ENCODE measurements at places on chromosomes 6 and 20.

DNA sequence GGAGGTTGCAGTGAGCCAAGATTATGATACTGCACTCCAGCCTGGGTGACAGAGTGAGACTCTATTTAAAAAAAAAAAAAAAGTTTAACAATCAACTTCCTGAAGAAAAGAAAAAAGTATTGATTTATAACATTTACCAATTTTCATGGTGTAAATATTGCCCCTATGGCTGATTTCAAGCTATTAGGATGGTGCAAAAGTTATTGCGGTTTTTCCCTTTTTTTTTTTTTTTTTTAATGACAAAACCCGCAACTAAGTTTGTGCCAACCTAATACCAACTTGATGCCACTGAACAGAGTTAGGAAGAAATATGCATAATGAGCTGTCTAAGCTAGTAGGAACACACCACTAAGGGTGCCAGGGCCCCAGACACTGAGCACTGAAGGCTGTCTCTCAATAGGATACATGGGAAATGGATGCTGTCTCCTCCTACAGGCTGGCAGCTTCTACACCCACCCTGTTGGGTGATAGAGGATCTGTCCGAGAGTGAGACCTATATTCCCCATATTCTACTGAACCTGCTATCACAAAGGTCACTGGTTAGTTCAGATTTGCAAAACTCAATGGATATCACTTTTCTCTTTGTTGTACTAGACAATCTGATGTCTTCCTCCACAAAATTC, 6.5 kb upstream of the PERP start:
- no peak for DNase-seq

DNA sequence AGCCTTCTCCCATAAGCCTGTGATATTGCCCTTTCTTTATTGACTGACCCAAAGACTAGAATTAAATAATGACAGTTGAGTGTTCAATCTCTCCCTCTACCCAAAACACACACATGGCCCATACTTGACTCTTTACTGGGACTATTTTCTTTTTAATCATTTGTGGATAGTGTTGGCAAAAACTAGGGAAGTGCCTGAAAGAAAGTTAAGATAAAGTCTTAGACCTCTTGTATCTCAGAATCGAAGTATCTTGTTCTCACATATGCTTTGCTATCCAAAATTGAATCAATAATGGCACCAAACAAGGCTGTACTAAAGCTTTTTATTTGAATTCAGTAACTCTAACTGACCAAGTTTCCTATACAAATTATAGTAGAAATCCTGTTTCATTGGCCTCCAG, 19.0 kb downstream of the TMEM244 start:
- DNase-seq, result no peak

DNA sequence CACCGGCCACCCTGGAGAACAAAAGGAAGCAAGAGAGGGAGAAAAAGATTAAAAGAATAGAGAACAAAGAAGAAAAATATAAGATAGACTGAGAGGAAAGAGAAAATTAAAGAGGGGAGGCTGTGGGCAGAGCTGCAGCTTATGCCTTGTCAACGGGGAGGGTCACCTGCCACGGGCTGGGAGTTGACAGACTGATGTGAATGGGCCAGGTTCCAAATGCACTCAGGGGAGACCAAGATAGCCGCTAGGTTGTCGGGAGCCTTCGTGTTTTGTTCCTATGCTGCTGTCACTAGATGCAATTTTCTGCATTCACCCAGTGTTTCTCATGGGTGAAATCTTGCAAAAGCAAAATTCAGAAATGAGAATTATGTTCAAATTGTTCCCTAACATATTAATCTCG, 119.6 kb upstream of the MTHFD1L start:
- DNase-seq, result no peak

DNA sequence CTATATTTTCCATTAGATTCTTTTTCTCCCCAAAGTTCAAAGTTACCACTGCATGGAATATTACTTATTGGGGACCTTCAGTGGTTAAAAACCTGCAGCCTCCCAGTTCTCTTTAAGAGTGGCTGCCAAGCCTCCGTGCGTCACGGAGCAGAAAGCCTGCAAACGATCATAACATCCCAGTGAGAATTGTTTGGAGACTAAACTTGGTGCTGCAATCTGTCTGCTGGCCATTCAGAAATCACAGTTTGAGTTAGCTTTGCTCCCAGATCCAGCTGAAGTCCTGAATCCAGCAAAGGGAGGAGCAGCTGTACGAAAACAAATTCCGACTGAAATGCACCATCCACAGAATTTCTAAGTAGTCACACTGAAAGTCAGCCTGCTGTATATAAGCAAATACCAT, 213.5 kb upstream of the PDE10A start:
- no peak for DNase-seq

GRCh38 chr20:33076662-33077372, 2.6 kb upstream of the BPIFB4 start:
- DNase-seq, result peak; percentile 42

GRCh38 chr20:20019123-20019522, 2.0 kb downstream of the NAA20 start:
- DNase-seq, result no peak

DNA sequence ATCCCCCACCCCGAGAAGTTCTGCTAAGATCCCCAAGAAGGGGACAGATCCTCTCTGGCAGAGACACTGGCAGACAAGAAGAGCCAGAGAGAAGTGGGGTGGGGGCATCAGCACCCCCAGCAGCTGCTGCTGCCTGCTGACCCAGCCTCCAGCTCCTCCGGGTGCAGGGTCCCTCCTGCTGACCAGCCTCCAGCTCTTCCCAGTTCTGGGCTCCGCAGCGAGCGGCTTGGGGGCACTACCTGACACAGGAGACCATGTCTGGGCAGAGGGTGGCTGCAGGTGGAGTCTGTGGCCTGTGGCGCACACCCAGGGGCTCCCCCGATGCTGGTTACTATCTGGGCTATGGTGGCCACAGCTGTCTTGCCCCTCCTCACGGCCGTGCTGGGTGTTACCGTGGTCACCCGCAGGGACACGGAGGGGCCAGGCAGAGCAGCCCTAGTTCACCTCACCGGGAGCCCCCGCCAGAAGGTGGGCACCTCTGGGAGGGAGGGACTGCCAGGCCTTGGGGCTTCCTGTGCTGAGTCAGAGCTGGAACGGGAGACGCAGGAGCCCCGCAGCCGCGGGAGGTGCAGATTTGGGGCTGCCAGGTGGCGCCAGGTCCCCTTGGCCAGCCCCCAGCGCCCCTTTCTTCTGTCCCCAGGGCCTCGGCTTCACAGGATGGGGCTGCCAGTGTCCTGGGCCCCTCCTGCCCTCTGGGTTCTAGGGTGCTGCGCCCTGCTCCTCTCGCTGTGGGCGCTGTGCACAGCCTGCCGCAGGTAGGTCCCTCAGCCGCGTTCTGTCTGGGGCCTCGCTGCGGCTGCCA, 630 bp downstream of the LIME1 start:
- peak; percentile 57 for DNase-seq

DNA sequence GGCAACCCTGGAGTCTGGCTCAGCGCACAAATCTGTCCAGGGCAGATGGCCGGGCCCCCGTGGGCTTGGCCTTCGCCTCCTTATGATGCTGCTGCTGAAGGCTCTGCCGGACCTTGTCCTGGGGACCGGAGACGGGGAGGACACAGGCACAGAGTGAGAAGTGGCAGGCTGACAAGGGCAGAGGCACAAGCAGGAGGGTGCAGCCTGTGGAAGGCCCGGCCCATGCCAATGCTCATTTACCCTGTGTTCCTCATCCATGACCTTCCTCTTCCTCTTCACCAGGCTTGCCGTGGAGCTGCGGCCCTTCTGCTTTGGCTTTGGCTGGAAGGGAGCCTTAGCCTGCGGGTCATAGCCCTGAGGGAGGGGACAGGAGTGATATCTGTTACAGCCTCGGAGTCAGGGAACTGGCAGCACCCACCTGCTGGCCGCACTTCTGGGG, 2.4 kb downstream of the B3GALT4 start:
- DNase-seq, result no peak

GRCh38 chr6:143673669-143674068, 4.1 kb upstream of the PHACTR2 start:
- DNase-seq, result no peak

GRCh38 chr6:121441477-121441876, 6.0 kb downstream of the GJA1 start:
- no peak for DNase-seq

- DNase-seq, result no peak
These were observed 90.6 kb downstream of the ERMARD start for GRCh38 chr6:169841907-169842606.

DNA sequence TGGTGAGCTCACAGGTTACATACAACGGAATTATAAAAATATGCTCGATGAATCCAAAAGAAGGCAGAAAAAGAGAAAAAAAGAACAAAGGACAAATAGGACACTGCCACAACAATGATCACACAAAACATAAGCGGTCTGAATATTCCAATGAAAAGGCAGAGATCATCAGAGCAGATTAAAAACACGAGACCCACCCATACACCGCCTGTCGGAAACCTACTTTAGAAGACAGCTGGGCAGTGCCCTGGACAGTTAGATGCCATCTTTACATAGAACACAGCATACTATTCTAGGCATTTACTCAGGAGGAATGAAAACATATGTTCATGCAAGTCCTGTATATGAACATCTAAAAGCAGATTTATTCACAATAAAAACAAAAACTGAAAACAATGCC, 204.1 kb downstream of the TTLL2 start:
- DNase-seq, result no peak

DNA sequence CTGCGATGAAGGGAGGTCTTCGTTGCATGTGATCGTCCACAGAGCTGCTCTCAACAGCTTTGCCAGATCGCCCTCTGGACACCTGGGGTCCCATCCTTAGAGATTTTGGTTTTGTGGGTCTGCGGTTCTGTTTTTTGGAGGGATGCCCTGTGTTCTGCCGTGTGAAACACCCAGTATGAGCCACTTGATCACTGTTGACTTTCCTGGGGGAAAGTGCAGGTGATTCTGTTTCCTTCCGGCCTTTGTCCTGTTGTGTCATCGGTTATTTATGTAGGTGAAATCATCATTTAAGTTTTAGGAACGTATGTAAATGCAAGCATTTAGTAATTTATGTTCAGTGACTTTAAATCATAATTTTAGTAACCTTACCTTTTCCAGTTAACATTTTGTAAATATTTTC, 56.4 kb upstream of the SLC22A1 start:
- no peak for DNase-seq

DNA sequence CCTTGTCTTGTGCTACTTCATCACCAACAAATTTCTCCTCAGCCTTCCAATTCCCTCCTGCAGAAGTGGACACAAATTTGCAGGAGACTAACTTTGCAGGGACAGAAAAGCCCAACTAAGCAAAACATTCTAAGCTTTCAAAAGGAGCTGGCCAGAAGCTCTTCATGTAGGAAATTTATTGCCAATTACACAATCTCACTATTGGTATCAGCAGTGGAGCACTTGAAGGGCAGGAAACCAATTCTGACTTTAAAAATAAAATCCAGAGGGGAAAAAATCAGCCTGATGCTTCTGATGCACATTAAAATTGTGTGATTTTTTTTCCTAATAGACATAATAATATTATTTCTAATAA, 193.3 kb downstream of the LY86 start:
- DNase-seq, result no peak

DNA sequence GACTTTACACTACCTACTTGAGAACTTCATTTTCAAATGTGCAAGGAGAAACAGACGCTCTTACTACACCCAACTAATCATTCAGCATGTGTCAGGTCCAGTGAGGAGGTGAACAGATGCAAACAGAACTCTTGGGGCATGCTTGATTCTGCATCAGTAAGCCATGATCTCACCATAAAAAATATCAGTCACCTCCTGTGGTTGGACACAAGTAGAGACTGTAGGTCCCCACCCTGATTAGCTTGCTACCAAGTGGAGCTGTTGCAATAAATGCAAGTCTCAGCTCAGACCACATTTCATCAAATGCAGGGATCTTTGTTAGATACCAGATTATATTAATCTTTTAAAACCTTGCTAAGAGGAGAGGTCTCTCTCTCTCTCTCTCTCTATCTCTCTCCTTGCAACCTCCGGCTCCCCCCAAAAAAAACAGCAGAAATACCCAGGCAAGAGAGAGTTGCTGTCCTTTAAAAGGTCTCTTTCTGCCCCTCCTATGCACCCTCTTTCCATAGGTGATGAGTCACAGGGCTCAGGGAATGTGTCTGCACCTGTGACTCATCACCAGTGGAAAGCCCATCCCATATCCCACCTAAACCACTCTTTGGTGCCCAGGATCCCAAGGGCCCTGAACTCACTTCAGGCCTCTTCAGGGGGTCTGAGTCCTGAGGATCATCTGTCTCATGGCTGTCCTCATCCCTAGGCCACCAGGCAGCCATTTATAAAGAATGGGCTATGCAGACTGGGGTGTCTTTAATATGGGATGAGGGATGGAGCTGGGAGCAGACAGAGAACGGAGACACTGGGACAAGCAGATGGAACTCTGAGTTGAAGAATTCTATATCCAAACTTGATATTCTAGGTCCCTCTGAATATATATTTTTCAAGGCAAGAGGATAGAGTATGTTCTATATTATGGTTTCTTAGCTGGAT, 154.5 kb downstream of the QRSL1 start:
- DNase-seq, result no peak

DNA sequence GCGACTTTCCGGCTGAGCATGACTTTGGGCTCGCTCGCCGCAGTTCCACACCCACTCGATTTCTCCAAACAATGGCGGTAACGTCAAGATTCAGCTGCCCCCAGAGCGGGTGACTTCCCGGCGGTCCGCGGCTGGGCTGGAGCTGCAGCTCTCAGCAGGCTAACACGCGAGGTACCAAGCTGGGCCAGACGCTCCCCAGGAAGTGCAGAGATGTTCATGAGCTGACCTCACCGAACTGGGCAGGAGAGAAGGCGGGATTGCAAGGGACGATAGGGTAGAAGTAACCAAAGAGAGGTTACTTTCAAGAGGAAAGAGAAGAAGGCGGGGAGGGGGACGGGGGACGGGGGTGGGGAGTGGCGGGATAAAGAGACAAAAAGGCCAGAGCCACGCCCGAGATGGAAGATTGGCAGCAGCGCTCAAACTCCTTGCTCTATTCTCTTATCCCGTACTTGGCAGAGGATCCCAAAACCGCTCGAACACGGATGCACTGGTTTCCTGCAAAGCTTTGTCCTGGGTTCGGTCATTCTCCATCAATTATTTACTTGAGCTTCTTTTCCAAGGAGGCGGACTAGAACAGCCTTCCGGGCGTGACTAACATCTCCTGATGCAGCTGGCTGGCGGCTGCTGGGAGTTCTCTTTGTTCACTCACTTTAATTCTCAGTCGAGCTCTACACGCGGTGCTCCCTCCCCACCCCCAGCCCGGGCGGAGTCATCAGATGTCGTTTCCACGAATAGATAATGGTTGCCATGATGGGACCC, at the start of gene MTCL3:
Gene MTCL3 (minus strand): TSS at position 626 of the 759 bp plus-strand sequence.
- DNase-seq, result peak; percentile 4

- peak; percentile 98 for DNase-seq
These were observed 12.4 kb upstream of the HMGA1 start for GRCh38 chr6:34223956-34224940.

DNA sequence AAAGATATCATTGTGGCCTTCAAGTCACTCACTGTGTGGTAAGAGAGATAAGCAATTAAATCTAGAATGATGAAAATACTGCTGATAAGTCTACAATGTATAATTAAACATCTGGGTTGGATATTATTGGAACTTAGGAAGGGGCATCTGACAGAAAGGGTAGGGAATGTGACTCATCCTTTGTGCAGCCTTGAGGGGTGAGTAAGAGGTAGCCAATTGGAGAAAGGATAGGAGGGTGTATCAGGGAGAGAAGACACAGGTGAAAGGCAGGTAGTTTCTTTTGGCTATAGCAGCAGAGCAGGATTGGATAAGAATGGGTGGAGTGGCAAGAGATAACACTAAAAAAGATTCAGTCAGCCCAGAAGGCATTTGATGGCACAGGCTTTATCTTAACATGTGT, 182.0 kb downstream of the COL21A1 start:
- DNase-seq, result no peak

GRCh38 chr20:63377256-63377941, 16.2 kb upstream of the CHRNA4 start:
- DNase-seq, result no peak

- DNase-seq, result no peak
These were observed 66.7 kb downstream of the GCNT2 start for GRCh38 chr6:10587656-10588406.

- DNase-seq, result no peak
These were observed 89.6 kb downstream of the TMEM242 start for GRCh38 chr6:157233686-157234085.

Data from CD4-positive, alpha-beta T cell treated with Interleukin-17A for 1 hour (primary cell).